ENCODE measurements at places on chromosomes 5 and 9.
A peak's percentile ranks its signal among the peaks of the same experiment; 100 is the strongest.

- DNase-seq = no peak
Measured at GRCh38 chr9:86978413-86978812, 31.1 kb upstream of the GAS1 start.

GRCh38 chr5:113433071-113433470 is 1.7 kb downstream of the TSSK1B start:
- no peak for DNase-seq

GRCh38 chr5:6905883-6906282 is 192.7 kb downstream of the TENT4A start:
- no peak for DNase-seq

DNA sequence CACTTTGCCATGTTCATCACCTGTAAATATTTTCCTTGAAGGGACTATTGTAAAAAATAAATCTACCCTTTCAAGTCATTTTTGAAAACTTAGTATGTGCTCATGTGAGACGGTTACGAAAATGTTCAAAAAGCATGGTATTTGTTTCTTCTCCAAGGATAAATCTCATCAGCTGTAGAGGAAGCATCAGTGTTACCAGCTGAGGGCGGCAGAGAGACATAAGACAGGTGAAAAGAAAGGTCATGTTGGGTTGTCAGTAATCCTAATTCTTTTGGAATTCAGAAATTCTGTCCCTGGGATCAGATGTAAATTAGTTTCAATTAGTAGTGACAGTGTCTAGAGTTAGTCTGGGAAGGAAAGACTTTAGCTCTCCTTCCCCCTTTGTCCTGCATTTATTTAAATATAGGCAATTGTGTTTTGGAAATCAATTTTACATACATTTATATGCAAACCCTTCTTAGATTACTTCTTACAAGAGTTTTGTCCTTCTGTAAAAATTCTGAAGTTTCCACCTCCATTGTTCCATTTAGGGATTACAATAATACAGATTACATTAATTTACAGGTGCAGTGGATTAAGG is 791.9 kb upstream of the CDH6 start:
- DNase-seq = peak; percentile 2

DNA sequence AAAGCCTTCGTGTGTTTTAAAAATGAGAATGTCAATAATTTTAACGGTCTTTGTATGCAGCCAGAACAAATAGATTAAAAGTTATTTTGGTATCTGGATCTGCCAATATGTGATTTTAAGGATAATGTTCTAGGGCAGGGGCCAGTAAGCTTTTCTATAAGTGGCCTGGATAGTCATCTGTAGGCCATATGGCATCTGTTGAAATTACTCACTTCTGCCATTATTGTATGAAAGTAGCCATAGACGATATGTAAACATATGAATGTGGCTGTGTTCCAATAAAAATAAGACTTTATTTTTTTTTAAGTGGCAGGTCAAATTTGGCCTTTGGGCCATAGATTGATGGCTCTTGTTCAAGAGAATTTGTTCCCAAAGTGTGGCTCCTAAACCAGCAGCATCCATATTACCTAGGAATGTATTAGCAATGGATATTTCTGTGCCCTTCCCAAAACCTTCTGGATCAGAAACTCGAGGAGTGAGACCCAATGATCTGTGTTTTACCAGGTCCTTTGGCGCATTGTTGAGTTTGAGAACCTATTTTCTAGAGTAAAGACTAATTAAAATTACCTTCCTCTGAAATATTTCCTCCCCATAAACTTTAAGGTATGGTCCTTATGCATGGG is 55.9 kb downstream of the C6 start:
- no peak for DNase-seq

All from NCI-H2171 (cell line).